ENCODE measurements at places on chromosomes 4 and X. TPM values are rescaled to one million over a fixed set of nuclear protein-coding genes. Genes with fewer than 3 reads are reported as not detected.

SSX3 gene
- total RNA-seq: not detected

RTL9 gene
- 0.13 TPM for total RNA-seq

MAGT1 gene
- total RNA-seq: 51.1 TPM

PPP2R2C gene
- not detected for total RNA-seq

DNA sequence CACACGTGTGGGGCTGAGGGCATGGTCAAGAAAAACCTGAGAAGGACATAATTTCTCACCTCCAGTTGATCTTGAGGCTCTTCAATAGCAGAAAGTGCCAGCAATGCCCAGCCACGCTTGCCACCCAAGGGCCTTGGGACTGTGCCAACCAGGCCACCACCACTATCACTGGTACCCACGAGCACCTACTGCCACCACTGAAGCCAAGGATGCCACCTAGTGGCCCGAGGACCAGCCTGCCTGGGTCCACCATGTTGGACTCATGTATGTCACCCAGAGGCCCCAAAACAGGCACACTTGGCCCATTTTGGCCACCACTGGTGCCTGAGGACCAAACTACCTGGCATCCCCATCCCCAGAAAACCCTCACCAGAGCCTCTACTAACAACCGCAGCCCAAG lies 191.8 kb downstream of the ADAM29 start:
- no peak for DNase-seq

- no peak for DNase-seq
These were observed 158.2 kb downstream of the PLS3 start for GRCh38 chrX:115719171-115719570.
